Temporal lobe (tissue), 4 donors: ENCODE measurements at places on chromosomes 5 and 9. TPM values are rescaled to one million over a fixed set of nuclear protein-coding genes. Genes with fewer than 3 reads are reported as not detected.

The CXCL14 gene
- 9.3 TPM for total RNA-seq

The WNK2 gene
- total RNA-seq = 30.7 TPM

The TXNDC8 gene
- not detected for total RNA-seq

The FOXD4L3 gene
- not detected for total RNA-seq

The CSF2 gene
- total RNA-seq = not detected

The TAF7 gene
- total RNA-seq = 74.5 TPM

The IL13 gene
- total RNA-seq = not detected

The GAPT gene
- 0.25 TPM for total RNA-seq

The ARL14EPL gene
- total RNA-seq = not detected

The FAM153A gene
- total RNA-seq = 3.7 TPM

The LECT2 gene
- total RNA-seq = not detected

The DMXL1 gene
- 116 TPM for total RNA-seq

The SHOC1 gene
- total RNA-seq = not detected

The CDKN2B-AS1 gene
- 0.25 TPM for total RNA-seq

The HTR1A gene
- 8.4 TPM for total RNA-seq

The ZNF169 gene
- 6.9 TPM for total RNA-seq

The TSSK1B gene
- not detected for total RNA-seq

The LIFR gene
- 43.5 TPM for total RNA-seq

The IER5L gene
- total RNA-seq = 20.2 TPM

The AIF1L gene
- total RNA-seq = 14.0 TPM

The PCDHGB1 gene
- 6.9 TPM for total RNA-seq

The CACNA1B gene
- total RNA-seq = 30.2 TPM

The CCDC171 gene
- 21.1 TPM for total RNA-seq

The MCC gene
- total RNA-seq = 10.3 TPM

The PCDHGB5 gene
- 16.2 TPM for total RNA-seq

The TTC23L gene
- 3.4 TPM for total RNA-seq
